Activated CD8-positive, alpha-beta memory T cell treated with anti-CD3 and anti-CD28 coated beads for 1 hour (primary cell): ENCODE measurements at places on chromosomes 7 and 10.
A peak's percentile ranks its signal among the peaks of the same experiment; 100 is the strongest.

DNA sequence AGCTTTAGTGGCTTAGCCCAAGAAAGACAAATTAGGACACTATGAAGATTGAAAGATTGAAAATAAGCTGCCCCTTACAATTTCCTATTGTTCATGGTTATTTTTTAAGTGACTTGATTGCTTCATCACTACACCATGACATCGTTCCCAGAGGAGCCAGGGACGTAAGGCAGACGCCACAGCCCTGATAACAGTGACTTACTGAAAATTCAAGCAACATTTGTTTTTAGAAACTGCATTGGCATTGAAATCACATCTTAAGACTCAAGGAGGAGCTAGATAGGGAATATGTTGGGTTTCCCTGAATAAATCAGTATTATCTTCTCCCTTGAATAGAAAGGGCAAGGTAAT, 38.7 kb upstream of the ANK3 start:
- no peak for DNase-seq

DNA sequence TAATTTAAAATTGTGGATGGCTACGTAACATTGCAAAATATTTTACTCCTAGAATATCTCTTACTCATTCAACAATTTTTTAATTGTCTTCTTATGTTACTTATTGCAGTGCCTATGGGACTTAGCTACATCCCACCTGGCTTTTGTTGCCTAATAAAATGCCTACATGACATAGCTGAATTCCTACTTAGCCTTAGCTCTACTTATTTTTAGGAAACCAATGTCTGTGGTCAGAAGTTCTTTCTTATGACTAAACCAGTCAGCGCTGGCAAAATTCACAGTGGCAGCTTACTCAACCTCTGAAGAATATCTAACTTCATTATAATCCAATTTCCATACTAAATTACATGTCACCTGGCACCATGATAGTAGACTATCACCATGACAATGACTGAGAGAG, 1612.4 kb upstream of the LRRTM3 start:
- no peak for DNase-seq

GRCh38 chr10:118423800-118424442, 81.8 kb upstream of the FAM204A start:
- DNase-seq, result peak; percentile 5

- DNase-seq, result no peak
These were observed 39.8 kb upstream of the ARL4A start for GRCh38 chr7:12647364-12648219.

DNA sequence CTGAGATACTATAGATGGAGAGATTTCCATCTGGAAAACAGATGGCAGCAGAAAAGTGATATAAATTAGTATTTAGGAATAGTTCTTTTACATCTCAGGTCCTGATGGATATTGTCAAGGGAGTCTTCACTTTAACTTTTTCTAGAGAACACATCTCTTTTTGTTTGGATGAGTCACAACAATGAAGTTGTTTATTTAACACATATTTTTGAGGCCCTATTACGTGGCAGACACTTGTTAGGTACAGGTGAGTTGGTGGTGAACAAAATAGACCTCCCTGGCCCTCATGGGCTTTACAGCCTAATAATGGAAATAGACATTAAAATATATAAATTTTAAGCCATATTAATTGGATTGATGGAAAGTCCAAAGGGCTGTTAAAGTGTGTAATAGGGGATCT, 168.3 kb downstream of the VTI1A start:
- DNase-seq, result no peak

GRCh38 chr10:35005868-35006267, 84.3 kb downstream of the CUL2 start:
- no peak for DNase-seq

GRCh38 chr7:463362-463781, 56.3 kb downstream of the PDGFA start:
- no peak for DNase-seq

DNA sequence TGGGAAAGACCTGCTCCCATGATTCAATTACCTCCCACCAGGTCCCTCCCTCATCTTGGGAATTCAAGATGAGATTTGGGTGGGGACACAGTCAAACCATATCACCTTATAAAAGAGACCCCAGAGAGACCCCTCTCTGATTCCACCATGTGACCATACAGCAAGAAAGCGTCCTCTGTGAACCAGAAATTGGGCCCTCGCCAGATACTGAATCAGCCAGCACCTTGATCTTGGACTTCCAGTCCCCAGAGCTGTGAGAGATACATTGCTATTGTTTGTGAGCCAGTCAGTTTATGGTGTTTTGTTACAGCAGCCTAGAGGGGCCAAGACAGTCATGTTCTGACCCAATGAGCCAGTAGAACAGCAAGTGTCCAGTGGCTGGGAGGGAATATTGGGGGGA, 232.6 kb downstream of the PAXIP1 start:
- no peak for DNase-seq

DNA sequence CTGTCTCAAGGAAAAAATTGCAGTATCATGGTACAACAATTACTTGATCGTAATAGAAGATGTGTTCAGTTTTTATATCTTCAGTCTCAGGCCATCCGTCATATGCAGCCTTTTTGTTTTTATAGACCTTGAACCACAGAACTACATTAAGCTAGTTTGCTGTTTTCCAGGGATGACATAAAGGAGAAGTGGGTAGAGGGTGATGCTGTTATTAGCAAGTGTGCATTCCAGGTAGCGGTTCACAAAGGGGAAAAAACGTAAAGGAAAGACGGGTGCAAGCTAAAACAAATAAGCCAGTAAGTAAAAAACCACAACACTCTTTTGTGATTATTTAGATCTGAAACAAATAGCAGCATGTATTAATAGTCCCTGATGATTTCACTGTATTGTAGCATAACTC, 71.7 kb downstream of the BMPR1A start:
- no peak for DNase-seq

- DNase-seq, result no peak
These were observed 100.1 kb downstream of the BTRC start for GRCh38 chr10:101453791-101454718.

DNA sequence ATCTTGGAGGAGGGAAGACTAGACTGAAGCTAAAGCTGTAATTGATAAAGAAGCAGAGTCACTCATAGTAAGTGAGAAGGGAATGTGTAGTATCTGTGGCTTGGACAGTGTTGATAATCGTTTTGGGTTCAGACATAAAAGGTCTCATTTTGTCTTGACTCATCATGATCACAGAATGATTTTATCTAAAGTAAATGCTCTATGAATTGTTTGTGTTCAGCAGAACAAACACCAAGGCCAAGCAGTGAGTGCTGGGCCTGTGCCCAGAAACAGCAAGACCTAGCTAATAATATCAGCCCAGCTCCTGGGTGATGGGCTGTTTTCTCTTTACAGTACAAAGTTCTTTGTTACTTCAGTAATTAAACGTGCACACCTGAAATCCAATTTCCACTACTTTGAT, 26.7 kb upstream of the CD36 start:
- DNase-seq, result no peak
